Kasumi-1 (cell line): ENCODE measurements at places on chromosomes 16 and 17.

- DNase-seq = peak; percentile 41
These were observed 2.5 kb upstream of the RAB11FIP4 start for GRCh38 chr17:31388770-31389656.

- no peak for DNase-seq
These were observed 13.9 kb upstream of the CYTH1 start for GRCh38 chr17:78795861-78796516.

GRCh38 chr16:27599606-27600005 is 49.7 kb downstream of the KATNIP start:
- DNase-seq = no peak

- no peak for DNase-seq
These were observed 43.9 kb upstream of the KIFC3 start for GRCh38 chr16:57846078-57846697.

- peak; percentile 24 for DNase-seq
These were observed 1.6 kb upstream of the DUSP14 start for GRCh38 chr17:37488009-37488604.

- no peak for DNase-seq
These were observed 9.2 kb downstream of the ABCA3 start for GRCh38 chr16:2331199-2331930.

DNA sequence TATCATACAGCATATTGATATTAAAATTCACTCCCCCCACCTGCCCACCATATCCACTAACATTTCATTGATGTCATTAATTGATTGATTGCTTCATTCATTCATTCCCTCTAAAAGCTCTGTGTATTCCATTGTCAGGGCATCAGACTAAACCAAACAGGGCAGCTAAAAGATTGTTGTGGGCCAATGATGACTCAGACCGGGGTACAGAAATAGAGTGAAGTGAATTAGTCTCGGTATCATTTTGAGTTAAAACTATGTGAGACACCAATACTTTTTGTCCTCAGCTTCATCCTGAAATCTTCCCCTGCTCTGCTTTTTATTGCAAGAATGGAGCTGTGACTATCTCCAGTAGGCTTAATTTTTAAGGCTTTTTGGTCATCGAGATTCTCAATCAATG is 868.3 kb downstream of the CDH11 start:
- no peak for DNase-seq

- peak; percentile 59 for DNase-seq
These were observed 5.2 kb downstream of the AXIN2 start for GRCh38 chr17:65556014-65556909.

DNA sequence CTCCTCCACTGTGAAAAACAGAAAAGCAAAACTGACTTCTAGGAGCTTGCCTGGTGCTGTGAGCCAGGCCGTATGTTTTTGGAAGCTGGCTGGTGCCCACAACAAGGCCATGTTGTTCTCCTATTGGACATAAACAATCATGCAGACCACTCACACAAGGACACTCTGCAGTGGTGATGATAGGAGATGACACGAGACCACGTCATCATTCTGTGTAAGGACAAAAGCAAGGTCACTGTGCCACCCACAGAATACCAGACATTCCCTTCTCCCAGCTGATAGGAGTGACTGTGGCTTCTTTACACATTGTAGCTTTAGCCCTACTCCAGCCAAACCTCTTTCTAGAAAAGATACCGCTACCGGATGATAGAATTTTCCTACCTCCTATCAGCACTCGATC is 47.7 kb upstream of the LCMT1 start:
- no peak for DNase-seq

GRCh38 chr17:67050066-67050465 is 5.7 kb downstream of the CACNG1 start:
- DNase-seq = no peak

- DNase-seq = no peak
These were observed 61.0 kb downstream of the SLC39A11 start for GRCh38 chr17:73031472-73031871.

- no peak for DNase-seq
These were observed 2.6 kb upstream of the LMF1 start for GRCh38 chr16:973366-973765.

- DNase-seq = no peak
These were observed 229.0 kb downstream of the FTO start for GRCh38 chr16:53932975-53933374.

- DNase-seq = peak; percentile 51
These were observed at the start of gene SLC38A7 for GRCh38 chr16:58684354-58685083. SLC38A7 (minus strand) TSS chr16:58684770; CDS start chr16:58680126, 4,644 bp downstream.

- DNase-seq = no peak
These were observed 84.8 kb downstream of the MRM1 start for GRCh38 chr17:36686123-36686669.

DNA sequence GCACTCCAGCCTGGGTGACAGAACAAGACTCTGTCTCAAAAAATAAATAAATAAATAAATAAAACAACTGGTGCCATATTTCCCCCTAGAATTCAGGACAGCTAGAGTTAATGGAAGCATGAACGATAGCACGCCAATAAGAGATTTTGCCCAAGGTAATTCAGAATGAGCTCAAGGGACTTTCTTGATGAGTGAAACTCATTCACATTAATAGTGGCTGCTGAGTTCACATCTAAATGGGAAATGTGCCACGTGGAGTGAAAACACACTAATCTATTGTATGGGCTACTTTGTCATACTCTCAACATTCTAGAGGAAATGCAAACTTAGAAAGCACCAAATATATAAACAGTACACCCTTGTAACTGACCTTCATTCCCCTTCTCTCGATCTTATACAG is 47.4 kb upstream of the PSMD7 start:
- no peak for DNase-seq

DNA sequence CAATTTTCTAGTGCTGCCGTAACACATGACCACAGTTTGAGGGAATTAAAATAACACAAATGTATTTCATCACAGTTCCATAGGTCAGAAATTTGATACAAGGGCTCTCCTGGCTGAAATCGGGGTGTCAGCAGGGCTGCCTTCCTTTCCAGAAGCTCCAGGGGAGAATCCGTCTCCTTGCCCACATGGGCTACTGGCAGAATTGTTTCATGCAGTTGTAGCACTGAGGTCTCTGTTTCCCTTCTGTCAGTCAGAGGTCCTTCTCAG is 20.5 kb downstream of the EIF4A3 start:
- DNase-seq = no peak

DNA sequence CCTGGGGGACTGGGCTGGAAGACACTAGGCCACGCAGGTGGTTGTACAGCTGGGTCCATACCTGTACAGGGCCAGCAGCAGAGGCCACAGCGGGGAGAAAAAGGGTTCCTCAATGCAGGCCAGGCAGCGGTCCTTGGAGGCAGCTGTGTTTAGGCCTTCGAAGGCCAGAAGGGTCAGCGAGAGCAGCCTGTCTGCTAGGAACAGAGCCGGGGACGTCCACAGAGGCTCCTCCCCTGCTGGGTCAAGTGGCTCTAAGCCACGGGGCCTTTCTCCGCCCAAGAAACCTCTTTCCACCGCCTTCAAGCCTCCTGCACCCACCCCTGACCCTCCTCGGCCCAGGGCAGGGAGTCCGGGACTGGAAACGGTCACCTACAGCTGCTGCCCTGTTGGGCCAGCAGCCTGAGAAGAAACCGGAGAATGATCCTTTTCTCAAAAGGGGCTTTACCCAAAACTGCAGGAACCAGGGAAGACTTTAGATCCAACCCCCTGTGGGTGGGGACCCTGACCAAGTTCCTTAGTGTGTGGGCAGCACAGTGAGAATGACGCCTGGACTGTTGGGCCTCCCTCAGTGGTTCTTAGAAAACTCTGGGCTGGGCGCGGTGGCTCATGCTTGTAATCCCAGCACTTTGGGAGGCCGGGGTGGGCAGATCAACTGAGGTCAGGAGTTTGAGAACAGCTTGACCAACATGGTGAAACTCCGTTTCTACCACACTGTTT is 8.4 kb upstream of the SPATA2L start:
- no peak for DNase-seq

DNA sequence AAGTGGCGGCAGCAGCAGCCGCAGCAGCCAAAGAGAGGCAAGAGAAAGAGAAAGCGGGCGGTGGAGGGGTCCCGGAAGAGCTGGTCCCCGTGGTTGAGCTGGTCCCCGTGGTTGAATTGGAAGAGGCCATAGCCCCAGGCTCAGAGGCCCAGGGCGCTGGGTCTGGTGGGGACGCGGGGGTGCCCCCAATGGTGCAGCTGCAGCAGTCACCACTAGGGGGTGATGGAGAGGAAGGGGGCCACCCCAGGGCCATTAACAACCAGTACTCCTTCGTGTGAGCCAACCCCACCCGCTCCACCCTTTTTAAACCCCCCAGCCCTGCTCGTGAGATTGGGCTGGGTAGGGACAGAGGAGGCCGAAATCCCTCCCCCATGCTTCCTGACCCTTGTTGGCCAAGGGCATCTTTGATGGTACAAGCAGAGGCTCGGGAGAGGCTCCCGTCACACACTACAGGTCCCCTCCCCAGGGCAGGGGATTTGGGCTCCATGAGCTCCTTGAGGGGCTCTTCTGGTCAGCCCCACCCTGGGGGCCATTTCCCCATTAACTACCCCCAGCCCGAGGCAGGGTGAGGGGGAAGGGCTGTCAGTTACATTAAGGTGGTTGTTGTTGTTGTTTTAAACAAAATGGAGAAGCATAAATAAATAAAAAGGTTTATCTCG is 4.6 kb upstream of the ATP2A1 start:
- DNase-seq = no peak

DNA sequence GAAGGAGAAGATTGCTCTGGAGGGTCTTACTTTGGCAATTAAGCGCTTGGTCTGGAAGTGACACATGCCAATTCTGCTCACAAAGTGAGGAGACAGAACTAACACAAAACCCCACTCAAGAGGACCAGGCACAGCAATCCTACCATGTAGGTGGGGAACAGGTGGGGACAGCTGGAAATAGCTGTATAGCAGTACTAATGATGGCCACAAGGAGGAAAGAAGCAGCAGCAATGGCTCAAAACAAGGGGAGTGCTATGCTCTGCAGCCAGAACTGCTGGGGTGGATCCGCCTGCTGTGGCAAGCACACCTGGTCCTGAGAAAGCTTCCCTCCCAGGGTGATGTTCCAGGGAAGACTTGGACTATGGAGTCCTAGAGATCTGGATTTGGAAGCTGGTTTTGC is 17.0 kb upstream of the TMEM132E start:
- DNase-seq = no peak

GRCh38 chr16:6446370-6446769 is 886.3 kb upstream of the RBFOX1 start:
- no peak for DNase-seq

- peak; percentile 55 for DNase-seq
These were observed at the start of gene CMTM4 for GRCh38 chr16:66696669-66697630. CMTM4 (minus strand) TSS chr16:66696743; CDS start chr16:66696525, 218 bp downstream.

GRCh38 chr16:22239131-22239805 is 33.2 kb downstream of the EEF2K start:
- DNase-seq = no peak

DNA sequence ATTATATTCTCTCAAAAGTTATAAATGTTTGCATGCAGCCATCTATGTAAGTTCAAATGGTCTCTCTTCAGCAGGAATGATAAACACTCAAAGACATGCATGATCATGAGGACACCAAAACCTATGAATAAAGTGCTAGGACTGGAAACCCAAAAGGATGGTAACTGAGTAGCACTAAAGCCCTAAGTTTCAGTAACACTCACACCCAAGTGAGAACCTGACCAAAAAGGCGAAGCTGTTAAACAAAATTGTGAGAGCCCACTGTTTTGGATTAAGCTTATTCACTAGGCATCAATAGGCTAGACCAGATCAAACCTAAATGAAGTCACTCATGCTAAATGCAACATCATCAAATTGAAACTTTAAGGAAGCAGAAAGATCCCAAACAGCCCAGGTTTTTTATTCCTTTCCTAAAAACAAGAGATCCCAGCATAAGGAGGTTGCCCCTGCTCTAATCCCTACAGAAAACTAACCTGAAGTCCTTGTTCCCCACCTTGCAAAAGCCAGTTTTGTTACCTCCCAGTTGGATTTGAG is 42.4 kb downstream of the GLG1 start:
- DNase-seq = no peak

DNA sequence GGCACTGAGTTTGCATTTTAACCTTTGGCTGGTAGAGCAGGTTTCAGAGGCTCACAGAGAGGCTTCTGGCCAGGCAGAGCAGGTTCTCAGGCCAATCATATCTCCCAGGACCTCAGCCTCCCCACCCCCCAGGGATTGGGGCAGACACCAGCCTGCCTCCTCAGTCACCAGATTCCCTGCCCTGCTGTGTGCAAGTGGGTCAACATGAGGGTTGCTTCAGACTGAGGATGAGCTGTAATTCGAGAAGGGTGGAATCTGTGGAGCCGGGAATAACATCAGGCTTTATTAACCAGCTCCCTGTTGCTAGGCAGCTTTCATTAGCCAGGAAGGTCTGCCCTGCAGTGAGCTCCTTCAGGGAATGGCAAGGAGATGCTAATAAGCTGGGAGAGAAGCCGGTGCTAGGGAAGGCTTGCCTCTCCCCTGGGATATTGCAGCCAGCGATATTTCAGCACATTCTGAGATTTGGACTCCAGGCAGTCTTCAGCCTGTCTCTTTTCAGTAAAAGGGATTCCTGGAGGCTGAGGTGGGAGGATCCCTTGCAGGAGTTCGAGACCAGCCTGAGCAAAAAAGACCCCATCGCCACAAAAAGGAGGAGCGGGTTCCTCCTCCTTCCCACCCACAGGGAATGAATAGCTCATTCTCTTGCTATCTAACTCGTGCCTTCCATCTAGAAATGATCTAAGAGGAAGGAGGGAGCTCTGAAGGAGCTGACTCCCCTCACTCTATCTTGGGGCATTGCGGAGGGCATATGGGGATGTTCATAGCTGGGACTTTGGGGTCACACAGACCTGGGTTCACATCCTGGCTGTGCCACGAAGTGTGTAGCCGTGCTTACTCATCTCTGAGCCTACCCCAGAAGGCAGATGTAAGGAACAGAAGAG is 10.7 kb downstream of the SGSM2 start:
- DNase-seq = no peak

DNA sequence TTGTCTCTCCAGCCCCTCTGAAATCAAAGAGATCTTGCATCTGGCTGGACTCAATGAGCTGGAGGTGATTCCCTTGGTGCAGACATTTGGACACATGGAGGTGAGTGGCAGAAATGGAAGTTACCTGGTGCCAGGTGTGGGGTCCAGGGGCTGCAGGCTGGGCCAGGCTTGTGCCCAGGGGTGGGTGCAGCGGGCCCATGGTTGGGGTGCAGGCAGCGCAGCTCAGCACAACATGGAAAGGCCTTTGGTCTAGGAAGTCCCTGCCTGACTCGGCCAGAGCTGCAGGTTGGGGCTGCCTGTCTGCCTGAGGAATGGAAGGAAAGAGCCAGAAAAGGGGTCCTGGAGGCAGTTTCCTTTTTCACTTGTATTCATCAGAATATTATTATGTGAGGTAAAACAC is 10.2 kb upstream of the OGFOD3 start:
- no peak for DNase-seq

GRCh38 chr17:48293319-48294019 is 136.5 kb downstream of the SKAP1 start:
- DNase-seq = no peak

DNA sequence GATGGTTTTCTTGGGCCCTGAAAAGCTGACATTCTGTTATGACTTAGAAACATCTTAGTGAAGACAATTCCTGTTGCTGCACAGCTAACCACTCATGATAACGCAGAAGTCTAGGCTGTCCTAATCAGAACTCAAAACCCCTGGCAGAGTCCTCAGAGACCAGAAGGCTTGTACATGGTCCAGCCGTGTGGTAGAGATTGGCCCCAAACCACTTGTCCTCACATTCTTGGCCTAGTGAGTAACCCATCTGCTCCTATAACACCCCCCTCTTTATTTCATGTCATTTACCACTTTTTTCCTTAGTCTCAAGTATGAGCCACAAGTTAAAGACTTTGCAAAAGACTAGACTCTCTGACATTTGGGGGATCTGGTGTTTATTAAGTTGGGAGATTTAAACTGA is 116.5 kb upstream of the ADAMTS18 start:
- no peak for DNase-seq
